Tibial artery (tissue), 4 donors: ENCODE measurements at places on chromosomes 11 and 22.

DNA sequence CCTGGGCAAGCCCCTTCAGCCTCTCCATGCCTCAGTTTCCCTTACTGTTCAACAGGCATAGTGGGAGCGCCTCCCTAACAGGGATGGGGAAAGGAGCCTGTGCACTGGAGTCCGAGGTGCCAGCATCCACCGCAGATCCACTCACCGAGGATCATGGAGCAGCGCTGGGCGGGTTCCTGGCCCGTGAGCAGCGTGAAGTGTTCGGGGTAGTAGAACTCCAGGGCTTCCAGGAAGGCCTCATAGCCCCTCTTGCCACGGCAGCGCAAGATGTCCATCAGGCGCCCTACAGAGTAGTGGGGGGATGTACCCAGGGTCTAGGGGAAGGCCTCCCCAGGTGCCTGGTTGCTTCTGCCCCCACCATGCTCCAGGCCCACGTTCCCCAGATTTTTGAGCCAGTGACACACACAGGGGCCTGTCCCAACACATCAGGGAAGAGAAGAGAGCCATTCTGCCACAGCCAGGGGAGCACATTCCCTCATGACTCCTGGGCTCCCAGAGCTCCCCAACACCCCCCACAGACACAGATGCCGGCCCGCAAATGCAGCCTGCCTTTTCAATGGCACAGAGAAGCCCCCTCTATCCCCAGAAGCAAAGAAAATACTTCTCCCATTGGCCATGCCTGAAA is 1.3 kb downstream of the CARD10 start:
- no peak for DNase-seq

DNA sequence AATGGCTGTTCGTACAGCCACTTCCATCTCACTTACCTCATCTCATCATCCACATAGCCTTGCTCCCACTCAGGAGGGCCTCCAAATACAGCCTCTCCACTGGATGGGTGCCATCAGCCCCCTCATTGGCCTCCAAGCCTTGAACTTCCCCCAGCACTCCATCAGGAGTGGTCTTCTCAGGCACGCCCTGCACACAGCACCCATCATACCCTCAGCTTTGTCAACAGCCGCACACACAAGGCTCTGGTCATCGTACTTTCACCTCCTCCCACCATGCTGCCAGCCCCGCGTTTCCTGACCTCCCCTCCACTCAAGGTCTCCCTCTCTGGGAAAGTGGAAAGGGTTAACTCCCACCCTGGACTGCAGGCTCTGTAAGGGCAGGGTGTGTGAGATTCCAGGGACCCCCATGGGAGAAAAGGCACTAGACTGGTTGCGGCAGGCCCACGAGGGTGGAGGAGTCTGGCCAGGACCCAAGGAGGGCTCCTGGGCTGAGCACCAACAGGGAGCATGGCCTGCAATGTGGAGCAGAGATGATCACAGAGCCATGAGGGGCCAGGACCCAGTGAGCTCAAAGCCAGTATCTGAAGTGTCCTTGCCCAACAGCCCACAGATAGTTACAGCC is 21.0 kb upstream of the SCARF2 start:
- no peak for DNase-seq

DNA sequence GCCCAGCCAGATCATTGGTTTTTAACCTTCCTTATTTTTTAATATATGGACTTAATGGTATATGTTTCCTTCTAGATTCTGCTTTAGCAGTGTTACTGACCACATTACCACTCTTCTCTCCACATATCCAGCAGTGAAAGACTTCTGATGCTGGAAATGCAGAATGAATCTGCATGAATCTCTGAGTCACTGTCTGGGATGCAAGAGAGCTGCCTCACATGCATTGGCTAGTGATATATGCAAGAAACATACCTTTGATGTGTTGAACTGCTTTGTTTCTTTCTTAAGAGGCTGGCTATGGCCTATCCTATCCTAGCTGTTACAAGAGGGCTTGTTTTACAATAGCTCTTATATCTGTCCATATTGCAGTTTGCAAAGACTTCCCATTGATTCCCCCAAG is 16.6 kb upstream of the AMPD3 start:
- no peak for DNase-seq

- DNase-seq, result peak; percentile 87
Observed at GRCh38 chr11:76666408-76666807, 4.1 kb downstream of the LRRC32 start.

GRCh38 chr11:128235426-128235825 is 351.9 kb downstream of the ETS1 start:
- DNase-seq, result no peak

DNA sequence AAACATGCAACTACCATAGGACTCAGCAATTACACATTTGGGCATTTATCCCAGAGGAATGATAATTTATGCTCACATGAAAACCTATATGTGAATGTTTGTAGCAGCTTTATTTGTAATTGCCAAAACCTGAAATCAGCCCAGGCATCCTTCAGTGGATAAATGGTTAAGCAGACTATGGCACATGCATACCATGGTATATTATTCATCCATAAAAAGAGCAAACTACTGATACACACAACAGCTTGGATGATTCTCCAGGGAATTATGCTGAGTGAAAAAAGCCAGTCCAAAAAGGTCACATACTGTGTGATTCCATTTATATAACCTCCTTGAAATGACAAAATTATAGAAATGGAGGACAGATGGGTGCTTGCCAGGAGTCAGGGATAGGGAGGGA is 86.7 kb downstream of the ALX4 start:
- DNase-seq, result no peak

GRCh38 chr11:71194710-71195109 is 57.7 kb downstream of the SHANK2 start:
- no peak for DNase-seq

GRCh38 chr11:86688398-86689179 is 16.2 kb upstream of the ME3 start:
- DNase-seq, result no peak

DNA sequence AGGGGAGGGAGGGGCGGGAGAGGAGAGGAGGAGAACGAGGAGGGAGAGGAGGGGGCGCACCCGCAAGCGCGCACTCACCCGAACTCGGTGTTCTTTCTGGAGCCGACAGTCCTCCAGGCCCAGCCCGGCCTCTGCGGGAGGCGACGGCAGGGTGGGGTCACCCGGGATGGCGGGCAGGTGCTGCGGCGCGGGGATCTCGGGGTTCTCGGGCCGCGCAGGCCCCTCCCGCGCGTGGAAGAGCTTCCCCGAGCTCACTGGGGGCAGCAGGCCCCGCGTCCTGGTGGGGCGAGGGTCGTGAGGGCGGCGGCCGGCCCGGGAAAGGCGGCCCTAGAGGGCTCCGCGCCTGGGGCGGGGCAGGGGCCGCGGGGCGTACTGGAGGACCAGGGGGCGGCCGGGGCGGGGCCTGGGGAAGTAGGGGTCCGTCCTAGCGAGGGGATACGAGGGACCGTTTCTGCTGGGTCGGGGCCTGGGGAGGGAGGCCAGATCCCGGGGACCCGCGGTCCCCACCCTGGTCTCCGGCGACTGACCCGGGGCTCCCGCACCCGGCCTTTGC is 5.2 kb downstream of the LMNTD2 start:
- no peak for DNase-seq

DNA sequence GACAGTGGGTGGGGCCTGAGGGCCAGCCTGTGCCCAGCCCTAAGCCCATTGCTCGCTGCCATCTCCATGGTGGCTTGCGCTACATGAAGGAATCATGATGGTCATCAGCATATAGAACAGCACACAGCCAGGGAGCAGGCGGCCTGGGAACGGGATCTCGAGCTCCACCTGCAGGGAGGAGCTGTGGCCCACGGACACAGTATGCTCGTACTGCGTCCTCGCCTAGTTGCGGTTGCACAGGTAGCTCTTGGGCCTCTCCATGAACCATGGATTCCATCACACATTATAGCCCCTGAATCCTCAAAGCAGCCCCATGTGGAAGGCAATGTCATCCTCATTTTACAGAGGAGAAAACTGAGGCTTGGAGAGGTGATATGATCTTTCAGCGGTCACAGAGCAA is 15.1 kb downstream of the SEC14L4 start:
- no peak for DNase-seq

- peak; percentile 63 for DNase-seq
Observed at GRCh38 chr11:72471005-72471898, 36.9 kb upstream of the CLPB start.

DNA sequence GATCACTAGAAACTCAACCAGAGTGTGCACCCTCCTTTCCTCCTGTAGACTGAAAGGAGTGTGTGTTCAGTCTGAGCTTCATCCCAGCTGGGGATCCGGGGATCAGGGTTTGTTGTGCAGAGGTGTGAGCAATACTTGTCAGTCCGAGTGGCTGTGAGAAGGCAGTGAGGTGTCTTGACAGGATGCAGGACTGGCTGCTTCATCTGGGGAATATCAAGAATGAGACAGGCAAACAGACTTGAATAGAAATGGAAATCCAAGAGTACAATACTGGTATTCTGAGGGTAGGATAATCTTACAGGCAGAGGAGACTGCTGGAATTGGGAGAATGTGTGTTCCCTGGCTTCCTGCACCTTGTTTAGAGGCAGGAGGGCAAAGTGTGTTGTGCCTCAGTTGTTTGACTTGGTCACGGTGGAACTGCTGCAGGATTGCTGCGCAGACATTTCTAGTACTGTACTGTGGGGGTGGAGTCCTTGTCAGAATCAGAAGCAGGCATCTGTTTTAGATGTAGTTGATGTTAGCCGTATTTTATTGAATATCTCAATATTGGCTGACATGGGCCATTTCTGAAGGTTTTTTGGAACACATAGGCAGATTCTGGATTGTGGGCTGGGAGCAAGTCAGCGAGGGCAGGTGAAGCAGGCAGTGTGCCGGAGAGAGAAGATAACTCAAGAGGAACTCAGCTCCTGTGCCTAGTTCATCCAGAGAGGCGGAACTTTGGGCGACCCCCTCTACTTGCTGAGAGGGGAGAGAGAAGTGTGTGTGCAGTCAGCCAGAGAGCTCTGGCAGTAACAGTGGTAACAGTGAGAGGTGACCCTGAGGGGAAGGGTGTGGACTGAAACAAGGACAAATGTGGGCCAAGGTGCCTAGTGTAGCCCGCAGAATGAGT is 27.1 kb upstream of the GRK2 start:
- DNase-seq, result no peak

- no peak for DNase-seq
Observed at GRCh38 chr11:84817998-84818397, 809.1 kb downstream of the DLG2 start.

DNA sequence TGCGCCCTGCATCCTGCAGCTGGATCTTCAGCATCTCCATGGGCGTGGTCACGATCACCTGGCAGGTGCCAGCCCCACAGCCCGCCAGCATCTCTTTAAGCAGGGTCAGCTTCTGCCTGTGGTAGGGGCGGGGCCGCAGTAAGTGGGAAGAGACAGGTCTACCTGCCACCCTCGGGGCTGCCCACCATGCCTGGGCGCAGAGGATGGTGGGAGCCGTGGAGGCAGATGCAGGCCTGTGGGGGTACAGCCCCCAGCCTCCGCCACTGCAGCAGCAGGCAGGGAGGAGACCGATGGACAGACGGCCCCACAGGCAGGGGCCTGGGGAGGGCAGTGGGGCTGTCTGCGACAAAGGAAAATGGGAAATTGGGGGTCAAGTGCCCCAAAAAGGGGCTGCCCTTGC is 3.0 kb upstream of the CEND1 start:
- no peak for DNase-seq

DNA sequence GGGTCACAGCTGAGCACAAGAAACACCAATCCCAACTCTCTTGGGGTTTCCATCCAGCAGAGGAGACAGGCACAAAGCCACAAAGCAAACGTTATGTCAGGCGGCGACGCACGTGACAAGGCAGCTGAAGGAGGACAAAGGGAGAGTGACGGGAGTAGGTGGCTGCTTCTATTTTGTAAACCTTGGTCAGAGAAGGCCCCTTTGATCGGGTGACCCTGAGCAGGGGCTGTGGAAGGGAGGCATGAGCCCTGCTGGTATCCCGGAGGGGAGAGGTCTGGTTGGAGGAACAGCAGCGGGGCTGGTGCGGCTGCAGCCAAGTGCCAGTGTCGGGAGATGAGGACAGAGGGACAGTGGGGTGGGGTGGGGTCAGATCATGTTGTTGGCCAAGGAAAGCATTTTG is 17.3 kb upstream of the RFPL3 start:
- DNase-seq, result no peak

DNA sequence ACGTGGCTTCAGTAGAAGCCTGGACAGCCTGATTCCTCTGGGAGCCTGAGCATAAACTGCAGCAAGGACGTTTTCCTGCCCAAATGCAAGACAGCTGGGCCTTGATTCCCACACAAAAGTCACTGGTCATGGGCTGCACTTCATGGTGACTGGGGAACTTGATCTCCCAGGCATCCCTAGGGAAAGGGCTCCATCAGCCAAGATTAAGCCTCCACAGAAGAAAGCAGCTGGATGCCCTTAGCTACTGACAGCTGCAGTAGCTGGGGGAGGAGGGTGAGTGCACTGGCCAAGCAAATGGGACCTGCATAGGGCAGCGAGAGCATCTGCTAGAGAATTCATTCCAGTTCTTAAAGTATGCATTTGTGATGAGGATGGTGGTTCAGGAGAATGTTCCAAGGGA is 267.4 kb upstream of the ISX start:
- no peak for DNase-seq

DNA sequence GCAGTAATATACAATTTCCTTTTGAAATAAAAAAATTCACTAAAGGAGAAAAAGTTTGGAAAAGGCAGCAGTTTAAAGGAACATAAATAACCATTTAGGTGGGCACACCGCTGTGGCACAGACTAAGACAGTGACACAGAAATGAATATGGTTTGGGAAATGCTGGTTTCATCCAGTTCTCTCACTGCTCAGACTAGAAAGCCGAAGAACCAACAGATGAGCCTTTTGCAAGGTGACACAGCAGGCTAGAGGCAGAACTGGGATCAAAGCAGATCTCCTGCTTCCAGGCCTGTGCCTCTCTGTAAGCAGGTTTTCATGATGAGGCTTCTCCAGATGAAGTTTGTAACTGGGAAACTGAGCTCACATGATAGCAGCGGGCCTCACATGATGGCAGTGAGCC is 380.0 kb upstream of the NARS2 start:
- no peak for DNase-seq

DNA sequence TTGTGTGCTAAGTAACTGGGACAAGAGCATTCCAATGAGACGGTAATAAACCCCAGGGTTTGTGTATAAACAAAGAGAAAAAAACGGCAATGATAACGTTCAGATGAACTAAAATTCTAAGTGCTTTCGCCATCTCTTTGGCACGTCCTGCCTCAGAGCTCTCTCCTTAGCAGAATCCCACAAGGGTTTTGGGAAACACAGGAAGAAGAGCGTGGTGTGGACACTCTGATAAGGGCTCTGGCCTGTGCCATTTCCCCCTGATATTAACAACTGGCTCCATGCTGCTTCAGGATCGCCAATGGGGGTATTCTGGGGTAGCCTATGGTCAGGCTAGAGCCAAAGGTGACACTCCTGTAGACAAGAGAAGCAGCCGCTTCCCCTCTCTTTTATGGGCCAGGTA is 18.4 kb downstream of the ABCC8 start:
- no peak for DNase-seq

DNA sequence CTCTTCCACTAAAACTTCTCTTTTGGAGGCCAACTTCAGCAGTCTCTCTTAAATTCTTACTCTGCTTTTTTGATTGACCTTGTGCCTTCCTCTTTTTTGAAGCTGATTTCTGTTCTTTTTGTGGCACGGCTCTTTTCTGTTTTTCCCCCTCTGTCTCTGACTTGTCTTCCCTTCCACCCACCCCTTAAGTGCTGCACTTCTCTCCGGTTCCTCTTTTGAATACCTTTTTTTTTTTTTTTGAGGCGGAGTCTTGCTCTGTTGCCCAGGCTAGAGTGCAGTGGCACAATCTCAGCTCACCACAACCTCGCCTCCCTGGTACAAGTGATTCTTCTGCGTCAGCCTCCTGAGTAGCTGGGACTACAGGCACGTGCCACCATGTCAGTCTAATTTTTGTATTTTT is 211.9 kb downstream of the BLID start:
- no peak for DNase-seq
